NCI-H1092 treated with DMSO at 0.1 percent for 48 hours (cell line): ENCODE measurements at places on chromosomes 7 and 10.

GRCh38 chr10:29496341-29497162, 138.2 kb downstream of the SVIL start:
- peak; percentile 30 for DNase-seq

GRCh38 chr10:23151071-23151470, 41.0 kb upstream of the PTF1A start:
- no peak for DNase-seq

- no peak for DNase-seq
Measured at GRCh38 chr7:36468370-36469101, 78.9 kb downstream of the ANLN start.

DNA sequence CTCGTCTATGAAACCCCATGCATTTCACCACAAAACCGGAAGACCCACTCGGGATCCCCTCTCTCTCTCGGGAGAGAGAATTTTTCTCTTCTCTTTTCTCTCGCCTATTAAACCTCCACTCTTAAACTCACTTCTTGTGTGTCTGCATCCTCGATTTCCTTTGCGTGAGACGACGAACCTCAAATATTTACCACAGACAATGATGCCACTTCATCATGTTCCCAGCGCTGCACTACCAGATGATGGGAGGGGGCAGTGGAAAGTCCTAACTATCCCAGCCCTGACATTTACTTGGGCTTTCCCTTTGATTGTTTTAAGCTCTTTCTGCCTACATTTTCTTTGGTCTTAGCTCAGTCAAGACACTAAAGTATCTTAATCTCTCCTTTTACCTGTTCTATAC, 906.7 kb downstream of the GRID1 start:
- no peak for DNase-seq

DNA sequence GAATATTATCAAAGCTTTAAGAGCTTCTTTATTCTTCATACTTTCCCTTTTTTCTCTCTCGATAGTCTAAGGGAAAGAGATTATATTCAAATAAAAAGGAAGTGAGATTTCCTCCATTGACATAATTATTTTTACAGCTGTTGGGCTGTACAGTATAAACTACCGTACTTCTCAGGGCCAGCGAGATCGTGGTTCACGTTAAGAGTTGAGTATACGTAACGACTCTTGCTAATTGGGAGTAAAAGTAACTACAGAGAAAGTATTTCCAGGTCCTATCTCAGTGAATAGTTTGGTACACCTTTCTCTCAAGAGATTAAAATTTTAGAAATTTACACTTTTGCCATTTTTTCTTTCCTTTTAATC, 57.8 kb downstream of the INPP5F start:
- DNase-seq, result no peak

- DNase-seq, result peak; percentile 53
Measured at GRCh38 chr7:92691578-92691977, 101.4 kb upstream of the FAM133B start.

- no peak for DNase-seq
Measured at GRCh38 chr10:33377658-33378025, 43.2 kb upstream of the NRP1 start.

DNA sequence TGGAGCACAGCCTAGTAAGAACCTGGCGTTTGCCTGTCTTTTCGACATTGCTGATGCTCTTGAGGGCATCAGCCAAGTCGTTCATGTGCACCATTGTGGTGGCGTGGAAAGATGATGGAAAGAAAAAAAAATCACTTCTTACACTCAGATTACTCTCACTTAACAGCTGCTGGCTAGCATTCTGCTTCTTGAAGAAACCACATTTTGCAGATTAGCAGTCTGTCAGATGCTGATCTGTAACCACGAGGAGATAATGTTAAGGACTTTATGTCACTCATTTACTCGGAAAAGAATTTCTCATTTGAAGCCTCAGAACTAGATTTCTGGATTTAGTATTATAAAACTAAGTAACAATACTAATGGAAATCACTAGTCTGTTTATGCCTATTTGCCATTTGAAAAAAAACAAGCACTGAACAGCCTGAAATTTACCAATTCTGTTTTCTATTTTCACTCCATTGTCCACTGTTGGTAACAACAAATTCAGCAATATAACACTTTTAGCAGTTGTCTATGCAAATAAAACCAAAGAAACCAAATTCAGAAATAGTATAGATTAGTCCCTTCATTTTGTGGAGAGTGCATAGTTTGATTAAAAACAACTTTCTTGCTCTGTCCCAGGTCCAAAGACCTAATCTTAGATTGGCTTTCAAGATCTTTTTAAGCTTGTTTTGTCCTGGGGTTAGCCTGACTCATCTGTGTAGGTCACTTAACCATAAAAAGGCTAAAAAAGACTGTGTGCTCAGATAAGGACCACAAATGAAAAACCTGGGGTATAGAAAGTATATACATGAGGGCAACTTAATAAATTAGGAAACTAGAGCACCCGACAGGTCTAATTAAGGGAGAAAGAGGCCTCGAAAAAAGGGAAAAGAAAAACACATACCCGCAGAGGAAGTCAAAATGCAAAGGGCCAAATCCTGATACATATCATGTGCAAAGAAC, 67.5 kb downstream of the NT5C2 start:
- no peak for DNase-seq

- DNase-seq, result no peak
Measured at GRCh38 chr10:50982989-50983388, 91.3 kb upstream of the PRKG1 start.

- DNase-seq, result no peak
Measured at GRCh38 chr10:102083541-102083940, 18.4 kb downstream of the HPS6 start.

DNA sequence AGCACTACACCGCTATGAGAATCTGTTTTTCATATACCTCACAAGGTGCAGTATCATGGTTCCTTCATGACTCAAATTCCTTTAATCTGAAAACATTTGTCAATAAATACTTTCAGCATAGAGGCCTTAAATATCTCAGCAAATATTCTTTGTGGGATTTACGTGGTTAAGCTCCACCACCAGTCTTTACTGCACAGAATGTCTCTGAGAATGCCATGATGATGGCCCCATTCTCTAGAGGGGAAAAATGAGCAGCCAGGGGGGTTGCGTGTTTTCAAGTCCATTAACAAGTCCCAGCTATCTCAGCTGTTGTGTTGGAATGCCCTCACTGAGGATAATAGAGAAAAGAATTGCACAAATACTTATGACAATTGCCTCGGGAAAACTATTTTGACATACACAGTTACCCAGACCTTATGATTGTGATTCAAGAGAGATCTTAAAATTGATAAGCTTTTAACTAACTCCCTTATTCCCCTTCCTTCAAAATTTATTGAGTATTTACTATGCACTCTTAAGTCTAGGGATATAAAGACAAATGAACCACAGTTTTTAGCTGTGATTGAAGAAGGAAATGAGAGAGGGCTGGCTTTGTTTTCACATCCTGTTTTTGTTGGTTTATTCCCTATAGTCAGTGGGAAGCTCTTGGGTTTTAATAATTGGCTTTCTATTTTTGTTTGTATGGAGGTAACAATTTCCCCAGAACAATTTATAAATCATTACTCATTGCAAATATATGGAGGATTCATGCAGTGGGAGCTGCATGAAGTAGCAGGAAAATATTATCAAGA, 176.5 kb upstream of the VWC2 start:
- DNase-seq, result no peak

DNA sequence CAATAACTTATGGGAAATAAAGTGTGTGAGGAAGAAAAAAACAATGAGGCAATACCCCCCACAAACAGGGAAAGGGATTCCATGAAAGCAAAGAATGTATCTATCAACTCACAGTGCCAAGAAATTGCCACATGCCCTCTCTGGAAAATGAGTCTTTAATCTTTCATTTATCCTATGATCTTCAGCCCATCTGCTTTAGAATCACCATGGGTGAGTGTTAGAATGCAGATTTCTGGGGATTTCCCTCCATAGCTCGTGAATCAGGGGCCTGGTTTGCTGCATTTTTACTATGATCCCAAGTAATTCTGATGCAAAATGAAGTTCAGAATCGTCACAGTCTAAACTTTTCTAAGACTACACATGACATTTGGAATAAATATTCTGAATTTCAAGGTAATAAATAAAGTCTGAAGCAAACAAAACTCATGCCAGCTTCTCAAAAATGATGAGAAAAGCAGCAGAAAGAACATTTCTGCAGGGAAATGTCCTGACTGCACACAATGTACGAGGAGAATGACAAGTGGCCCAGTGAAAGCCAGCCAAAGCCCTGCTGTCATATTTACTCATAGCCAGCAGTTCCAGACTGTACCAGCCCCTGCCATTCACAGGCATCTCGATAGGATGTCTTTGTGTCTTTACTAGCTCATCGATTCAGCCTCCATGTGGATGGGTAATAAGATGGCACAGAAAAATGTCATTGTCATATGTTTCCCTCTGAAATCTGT, 167.1 kb downstream of the ELMO1 start:
- DNase-seq, result no peak

- no peak for DNase-seq
Measured at GRCh38 chr7:5231811-5232484, 41.9 kb downstream of the WIPI2 start.

DNA sequence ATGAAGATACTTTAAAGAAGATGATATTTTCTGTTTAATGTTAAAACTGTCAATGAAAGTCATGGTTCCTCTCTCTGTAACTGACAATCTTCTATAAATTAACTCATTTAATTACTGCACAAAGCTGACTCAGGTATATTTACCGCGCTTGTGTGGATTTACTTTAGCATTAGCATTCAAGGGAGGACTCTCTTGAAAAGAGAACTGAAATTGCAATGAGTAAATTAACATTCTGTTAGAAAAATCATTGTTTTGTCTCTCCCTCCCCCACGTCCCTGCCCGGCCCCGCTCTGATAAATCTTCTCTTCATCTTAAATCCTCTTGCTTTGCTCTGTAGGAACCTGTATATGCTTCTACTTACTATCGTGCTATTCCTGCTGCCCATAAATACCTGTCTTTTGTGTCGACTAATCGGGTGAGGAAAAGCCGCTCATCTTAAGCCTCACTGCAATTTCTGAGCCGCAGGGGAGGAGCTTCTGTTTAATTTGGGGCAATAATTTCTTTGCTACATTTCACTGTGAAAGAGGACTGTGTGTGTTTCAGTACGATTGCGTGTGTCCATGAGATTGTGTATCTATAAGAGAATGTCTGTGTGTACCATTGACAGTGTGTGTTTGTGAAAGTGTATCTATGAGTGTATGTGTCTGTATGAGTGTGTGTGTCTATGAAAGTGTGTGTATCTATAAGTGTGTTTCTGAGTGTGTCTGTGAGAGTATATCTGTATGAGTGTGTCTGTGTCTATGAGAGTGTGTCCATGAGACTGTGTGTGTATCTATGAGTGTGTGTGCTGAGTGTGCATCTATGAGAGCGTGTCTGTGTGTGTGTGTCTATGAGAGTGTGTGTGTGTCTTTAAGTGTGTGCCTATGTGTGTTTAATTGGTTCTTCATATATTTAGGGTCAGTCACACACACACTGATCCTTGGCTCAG, 46.5 kb upstream of the LYZL2 start:
- DNase-seq, result no peak

GRCh38 chr10:33151344-33151864, 183.1 kb downstream of the NRP1 start:
- no peak for DNase-seq

DNA sequence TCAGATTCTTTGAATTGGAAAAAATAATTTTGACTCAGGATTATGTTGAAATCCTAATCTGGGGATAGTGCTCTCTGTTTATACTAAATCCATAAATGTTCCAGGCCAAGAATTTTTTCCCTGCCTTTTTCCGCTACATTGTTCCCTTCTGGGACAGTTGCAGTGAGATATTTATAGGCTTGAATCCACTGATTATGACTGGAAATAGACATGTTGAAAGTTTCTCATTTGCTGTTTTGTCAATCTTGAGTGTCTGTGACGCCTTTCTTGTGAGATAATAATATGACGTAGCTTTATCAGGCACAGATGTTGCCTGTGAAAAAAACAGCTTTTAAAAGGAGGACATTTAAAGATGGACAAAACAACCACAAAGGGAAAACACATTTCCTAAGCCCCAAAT, 155.9 kb downstream of the ARID5B start:
- no peak for DNase-seq

GRCh38 chr7:72405871-72406270, 6.3 kb downstream of the CALN1 start:
- DNase-seq, result no peak

DNA sequence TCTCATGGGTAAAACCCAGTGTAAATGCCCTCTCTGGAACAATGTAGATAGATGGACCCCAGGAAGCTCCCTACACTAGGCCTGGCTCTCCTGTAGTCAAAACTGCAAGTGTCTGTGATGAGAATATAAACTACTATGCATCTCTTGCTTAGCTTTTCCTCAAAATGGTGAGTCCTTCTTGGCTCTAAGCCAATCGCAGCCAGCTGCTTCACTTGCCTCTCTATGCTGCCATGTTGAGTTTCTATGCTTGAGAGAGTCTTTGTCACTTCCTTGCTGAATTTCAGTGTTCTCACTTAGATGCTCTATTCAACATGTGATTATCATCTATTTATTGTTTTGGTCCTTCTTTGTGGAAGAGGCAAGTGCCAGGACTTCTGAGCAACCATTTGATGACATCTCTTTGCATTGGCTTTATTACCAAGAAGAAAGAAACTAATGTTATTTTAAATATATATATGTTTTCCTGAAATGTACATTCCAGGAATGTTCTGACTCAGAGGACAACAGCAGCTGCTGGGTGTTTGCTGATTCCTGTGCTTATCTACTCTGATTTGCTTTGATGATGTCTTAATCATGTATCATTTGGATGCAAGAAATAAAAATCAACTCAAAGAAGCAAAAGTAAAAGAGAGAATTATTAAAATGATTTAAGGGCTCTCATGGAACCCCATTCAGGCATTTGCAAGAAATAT, 16.6 kb downstream of the TAS2R40 start:
- no peak for DNase-seq

DNA sequence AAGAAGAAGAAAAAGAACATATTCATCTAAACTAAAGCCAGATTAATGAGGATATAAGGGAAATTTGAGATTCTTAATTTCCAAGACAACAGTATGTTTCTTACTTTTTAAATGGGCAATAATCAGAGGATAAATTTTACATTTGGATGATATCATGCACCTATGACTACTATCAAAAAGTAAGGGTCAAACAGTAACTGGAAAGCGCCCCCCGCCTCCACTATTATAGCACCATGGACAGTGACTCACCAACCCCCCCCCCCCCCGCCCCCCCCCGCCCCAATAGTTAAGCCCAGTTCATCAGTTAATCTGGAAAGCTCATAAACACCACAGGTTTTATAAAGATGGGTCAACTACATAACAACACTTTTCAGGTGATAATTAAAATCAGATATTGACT, 194.3 kb upstream of the DGKB start:
- DNase-seq, result no peak
